Stimulated activated CD4-positive, alpha-beta T cell treated with anti-CD3 and anti-CD28 coated beads, Interleukin-4, amount 100 ng/mL, for 48 hours (primary cell): ENCODE measurements at places on chromosomes 16 and 17.

- no peak for DNase-seq
Measured at GRCh38 chr16:14955546-14956231, 18.4 kb downstream of the NPIPA1 start.

GRCh38 chr17:43043307-43043706 is 18.3 kb downstream of the RND2 start:
- DNase-seq = no peak

- no peak for DNase-seq
Measured at GRCh38 chr17:66612993-66613392, 221.9 kb upstream of the CACNG5 start.

- DNase-seq = no peak
Measured at GRCh38 chr17:3879186-3879585, 13.7 kb downstream of the CAMKK1 start.

- DNase-seq = no peak
Measured at GRCh38 chr16:87843678-87844105, 25.6 kb downstream of the SLC7A5 start.
